ENCODE measurements at places on chromosomes 7 and 10.

- DNase-seq: no peak
These were observed 247.7 kb upstream of the MGMT start for GRCh38 chr10:129219364-129219763.

DNA sequence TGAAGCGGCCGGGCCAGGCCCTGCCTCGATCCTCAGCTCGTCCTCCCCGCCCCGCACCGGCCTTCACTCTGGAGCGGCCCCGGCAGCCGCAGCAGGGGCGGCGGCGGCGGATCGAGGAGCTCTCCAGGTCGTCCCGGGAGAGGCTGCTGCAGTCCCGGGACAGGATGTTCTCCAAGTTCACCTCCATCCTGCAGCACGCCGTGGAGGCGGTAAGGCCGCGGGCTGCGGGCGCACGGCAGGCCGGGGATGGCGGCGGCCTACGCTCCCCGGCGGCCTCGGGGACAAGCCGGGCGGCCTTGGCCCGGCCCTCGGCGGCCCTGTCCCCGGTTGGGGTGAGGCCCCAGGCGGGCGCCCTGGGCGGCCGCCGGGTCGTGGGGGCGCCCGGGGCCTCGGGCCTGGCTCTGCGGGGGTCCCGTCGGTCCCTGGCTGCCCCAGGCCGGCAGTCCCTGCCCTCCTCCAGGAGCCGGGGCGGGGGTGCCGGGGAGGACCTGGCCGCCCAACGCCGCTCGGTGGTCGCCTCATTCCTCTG lies 399 bp downstream of the FHIP2A start:
- no peak for DNase-seq

- no peak for DNase-seq
These were observed 23.1 kb downstream of the WNT8B start for GRCh38 chr10:100485801-100486495.

GRCh38 chr7:117862378-117862777 lies 10.9 kb downstream of the CTTNBP2 start:
- DNase-seq: no peak

DNA sequence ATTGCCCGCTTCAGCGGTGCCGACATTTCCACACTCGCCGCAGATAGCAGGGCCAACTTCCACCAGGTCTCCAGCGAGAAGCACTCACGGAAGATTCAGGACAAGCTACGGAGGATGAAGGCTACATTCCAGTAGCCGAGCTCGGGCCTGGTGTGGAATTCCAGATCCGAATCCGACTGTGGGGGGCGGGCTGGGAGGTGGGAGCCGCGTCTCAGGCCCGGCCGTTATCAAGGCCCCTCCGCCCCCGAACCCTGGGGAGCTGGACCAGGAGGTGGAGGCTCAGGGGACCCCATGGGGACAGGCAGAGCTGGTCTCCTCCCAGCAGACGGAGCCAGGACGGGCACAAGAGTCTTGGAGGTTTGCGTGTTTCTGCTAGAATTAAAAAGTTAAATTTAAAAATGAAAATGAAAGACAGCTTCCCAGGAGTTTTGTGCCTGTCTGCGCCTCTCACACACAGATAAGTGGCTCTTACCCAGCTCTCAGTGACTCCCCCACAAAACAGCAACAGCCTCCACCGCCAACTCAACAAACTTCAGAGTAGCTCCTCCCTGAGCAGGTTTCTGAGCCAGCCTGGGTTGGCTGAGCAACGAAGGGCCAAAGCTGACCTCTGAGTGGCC lies 5.2 kb upstream of the UTF1 start:
- no peak for DNase-seq

- no peak for DNase-seq
These were observed 174.2 kb upstream of the TCERG1L start for GRCh38 chr10:131485732-131486131.

DNA sequence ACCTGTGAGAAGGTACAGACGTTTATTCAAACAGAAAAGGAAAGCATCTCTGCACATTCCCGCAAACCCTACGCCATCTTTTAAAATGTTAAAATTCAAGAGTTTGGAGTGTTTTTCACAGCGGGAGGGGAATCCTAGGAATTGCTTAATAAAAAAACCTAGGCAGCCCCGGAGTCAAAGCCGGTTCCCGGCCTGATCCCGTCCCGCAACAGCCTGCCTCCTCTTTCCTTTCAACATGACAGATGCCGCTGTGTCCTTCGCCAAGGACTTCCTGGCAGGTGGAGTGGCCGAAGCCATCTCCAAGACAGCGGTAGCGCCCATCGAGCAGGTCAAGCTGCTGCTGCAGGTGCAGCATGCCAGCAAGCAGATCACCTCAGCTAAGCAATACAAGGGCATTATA lies 123.0 kb upstream of the VSTM2A start:
- DNase-seq: no peak

DNA sequence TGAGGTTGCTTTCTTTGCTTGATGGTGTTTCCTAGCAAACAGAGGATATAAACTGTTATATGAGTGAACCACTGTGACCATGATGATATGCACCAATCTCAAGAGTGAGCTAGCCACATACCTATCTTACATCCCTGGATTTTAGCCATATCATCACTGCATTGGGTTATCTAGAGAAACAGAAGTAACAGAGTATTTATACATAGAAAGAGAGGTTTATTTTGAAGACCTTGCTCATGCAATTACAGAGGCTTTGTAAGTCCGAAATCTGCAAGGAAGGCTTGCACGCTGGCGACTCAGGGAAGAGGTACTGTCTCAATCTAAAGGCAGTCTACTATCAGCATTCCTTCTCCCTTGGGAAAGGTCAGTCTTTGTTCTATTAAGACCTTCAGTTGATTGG lies 11.8 kb upstream of the PON2 start:
- no peak for DNase-seq

- DNase-seq: no peak
These were observed 272.3 kb downstream of the SEMA3D start for GRCh38 chr7:84914598-84914997.

- no peak for DNase-seq
These were observed 104.7 kb downstream of the SORBS1 start for GRCh38 chr10:95456516-95456915.

DNA sequence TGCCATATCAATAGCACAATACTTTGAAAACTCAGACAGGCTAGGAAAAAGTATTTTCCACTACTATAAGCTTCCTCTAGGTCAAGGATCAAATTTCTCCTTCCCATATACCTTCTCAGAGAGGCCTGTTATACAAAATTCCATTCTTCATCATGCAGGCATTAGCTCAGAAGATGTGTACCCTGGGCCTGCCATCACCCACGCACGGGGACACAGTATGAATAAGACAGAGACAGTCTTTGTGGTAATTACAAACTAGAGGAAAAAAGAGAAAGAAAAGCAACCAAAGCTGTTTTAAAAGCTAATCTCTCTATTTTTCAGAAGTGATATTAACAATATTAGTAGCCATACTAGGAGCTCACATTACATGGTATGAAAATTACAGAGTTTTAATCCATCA lies 236.8 kb upstream of the AOAH start:
- no peak for DNase-seq

DNA sequence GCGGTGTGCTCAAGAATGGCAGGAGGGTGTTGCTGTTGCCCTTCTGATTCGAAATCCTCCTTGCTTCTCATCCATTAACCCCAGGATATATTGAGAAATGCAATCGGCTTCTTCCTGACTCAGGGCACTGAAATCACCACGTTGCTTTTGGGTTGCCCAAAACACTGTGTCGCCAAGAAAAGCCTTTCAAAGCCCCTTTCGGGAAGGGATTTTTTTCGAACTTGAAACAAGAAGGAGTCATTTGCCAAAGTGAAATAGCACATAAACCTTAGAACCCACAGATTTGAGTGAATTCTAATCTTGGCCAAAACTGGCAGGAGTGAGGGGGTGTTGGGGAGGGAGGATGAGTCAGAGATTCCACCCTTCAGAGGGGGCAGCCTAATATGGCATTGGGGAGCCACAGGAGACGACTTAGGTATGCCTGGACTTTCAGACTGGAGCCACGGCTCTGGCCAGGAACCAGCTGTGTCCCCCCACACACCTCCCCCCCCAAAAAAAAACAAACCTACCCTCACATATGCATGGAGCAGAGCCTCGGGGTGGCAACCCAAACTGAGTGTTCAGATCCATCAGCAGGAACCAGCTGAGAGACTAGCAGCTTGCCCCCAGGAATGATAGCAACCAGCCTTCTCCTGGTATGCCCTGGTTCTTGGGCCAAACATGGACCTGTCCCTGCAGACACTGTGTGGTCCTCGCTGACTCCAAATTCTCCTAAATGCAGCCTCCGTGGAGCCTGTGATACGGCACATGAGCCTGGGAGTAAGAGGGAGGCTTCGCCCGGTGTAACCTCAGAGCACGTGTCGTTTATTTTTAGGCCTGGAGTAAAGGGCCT lies 138.4 kb downstream of the FGFR2 start:
- DNase-seq: no peak

DNA sequence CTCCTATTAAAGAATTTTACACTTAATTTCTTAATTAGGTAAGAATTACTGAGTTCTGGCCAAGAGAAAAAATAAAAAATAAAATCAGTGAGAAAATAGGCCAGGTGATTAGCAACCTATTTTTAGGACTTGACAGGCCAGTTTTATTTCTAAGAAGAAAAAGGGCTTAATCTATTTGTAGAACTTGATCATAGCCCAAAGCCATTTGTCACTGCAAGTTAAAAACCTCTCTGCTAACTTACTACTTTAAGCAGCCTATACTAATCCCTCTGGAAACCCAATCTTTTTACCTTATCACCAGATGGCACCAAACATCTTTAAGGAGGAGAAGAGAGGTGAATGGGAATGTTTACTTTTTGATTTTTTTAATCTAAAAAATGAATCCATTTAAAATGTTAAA lies 222.1 kb upstream of the RHOBTB1 start:
- no peak for DNase-seq

GRCh38 chr10:125521721-125522680 lies 161.0 kb downstream of the TEX36 start:
- DNase-seq: no peak

GRCh38 chr10:32331606-32332005 lies 15.4 kb downstream of the EPC1 start:
- no peak for DNase-seq

- DNase-seq: no peak
These were observed 36.0 kb upstream of the NRG3 start for GRCh38 chr10:81838950-81839349.
